Endothelial cell of umbilical vein (primary cell): ENCODE measurements at places on chromosomes 2 and 18. TPM values are rescaled to one million over a fixed set of nuclear protein-coding genes. Genes with fewer than 3 reads are reported as not detected.

GRCh38 chr2:238438856-238439849 lies 12.4 kb downstream of the ASB1 start:
- peak; percentile 15 for DNase-seq

The IGFBP5 gene
- 0.05 TPM in 1 of 2 replicates, not detected in the other for total RNA-seq

The WDR43 gene
- total RNA-seq = 60.6 and 65.0 TPM in 2 replicates

- DNase-seq = no peak
Observed at GRCh38 chr18:12422936-12423335, 15.2 kb downstream of the PRELID3A start.

The IL36RN gene
- not detected in 2 replicates for total RNA-seq

- DNase-seq = no peak
Observed at GRCh38 chr2:209663656-209664055, 108.0 kb upstream of the UNC80 start.

DNA sequence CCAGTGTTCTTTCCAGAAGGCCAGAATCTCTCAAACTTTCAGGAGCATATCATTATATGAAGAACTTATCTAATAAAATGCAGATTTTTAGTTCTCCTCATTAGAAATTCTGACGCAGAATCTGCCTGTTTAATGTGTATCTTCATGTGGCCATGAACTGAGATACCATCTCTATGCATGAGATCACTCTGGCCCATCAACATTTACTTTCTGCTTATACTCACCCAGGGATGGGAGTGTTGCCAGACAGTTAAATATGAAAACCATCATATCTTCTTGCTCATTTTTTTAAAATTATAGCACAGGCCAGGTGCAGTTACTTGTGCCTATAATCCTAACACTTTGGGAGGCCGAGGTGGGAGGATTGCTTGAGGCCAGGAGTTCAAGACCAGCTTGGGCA lies 60.4 kb downstream of the MAPK4 start:
- no peak for DNase-seq

DNA sequence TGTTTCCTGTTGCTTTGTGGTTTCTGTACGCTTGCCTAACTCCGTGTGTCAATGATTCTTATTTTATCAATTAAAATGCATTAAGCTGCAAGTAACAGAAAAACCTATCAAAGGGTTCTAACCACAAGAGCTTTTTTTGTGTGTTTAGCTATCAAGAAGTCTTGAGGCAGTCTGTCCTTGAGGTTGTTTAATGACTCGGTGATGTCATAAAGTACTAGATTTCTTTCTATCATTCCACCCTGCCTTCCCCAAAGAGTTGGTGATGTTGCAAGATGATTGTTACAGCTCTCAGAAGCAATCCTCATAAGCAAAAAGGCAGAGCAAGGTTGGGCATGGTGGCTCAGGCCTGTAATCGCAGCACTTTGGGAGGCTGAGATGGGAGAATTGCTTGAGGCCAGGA lies 51.9 kb upstream of the SPTBN1 start:
- DNase-seq = no peak

GRCh38 chr2:210324906-210325305 lies 9.9 kb upstream of the MYL1 start:
- no peak for DNase-seq

GRCh38 chr2:80028584-80028983 lies 276.0 kb downstream of the LRRTM1 start:
- DNase-seq = no peak

- DNase-seq = no peak
Observed at GRCh38 chr2:70069049-70069448, 18.2 kb upstream of the PCBP1 start.

The MPPE1 gene
- total RNA-seq = 28.8 and 30.6 TPM in 2 replicates

DNA sequence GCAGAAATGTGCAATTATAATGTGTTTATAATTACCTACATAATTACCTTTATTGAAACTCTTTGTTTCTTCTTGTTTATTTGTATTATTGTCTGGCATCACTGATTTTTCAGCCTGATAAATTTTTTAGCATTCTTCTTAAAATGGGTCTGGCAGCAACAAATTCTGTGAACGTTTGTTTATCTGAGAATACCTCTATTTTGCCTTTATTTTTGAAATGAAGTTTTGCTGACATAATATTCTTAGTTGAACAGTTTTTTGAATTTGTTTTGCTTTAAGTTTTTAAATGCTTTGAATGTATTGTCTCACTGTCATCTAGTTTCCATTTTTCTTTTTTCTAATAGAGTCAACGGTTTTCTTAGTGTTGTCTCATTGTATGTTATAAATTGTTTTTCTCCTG lies 1152.0 kb upstream of the CDH2 start:
- no peak for DNase-seq

- DNase-seq = no peak
Observed at GRCh38 chr18:58714259-58714658, 43.0 kb downstream of the MALT1 start.
